Stimulated activated CD4-positive, alpha-beta T cell treated with anti-CD3 and anti-CD28 coated beads, Interleukin-4, amount 100 ng/mL, for 1 hour (primary cell): ENCODE measurements at places on chromosomes 7 and 10.

DNA sequence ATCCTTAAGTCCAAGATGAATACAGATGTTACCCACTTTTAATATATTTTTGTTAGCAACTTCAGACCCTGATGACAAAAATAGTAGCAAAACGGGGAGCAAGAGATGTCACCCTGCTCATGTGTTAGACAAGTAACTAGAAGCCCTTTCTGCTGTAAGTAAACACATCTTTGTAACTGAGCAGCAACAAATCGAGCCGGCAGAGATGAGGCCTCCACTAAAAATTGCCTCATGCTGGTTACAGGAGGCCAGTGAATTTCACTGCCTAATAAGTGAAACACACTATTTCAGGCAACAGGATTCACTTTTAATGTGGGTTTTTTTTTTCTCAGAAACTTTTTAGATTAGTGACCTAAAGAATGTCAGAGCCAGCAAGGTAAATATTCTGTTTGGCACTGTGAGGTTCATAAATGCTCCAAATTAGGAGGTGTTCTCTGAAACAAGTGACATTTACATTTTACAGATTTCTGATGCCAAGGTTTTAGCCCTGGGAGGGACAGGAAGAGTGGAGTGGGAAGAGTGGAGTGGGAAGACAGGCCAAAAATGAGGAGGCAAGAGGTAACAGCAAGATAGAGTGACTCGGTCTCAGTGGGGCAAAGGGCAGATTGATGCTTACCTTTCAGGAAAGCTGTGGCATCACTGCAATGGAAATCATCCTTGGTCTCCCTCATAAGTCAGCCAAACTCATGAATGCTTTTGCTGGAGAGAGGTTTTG lies 53.6 kb upstream of the LRRC17 start:
- no peak for DNase-seq

GRCh38 chr7:108561047-108561619 lies 8.4 kb downstream of the THAP5 start:
- DNase-seq = no peak

DNA sequence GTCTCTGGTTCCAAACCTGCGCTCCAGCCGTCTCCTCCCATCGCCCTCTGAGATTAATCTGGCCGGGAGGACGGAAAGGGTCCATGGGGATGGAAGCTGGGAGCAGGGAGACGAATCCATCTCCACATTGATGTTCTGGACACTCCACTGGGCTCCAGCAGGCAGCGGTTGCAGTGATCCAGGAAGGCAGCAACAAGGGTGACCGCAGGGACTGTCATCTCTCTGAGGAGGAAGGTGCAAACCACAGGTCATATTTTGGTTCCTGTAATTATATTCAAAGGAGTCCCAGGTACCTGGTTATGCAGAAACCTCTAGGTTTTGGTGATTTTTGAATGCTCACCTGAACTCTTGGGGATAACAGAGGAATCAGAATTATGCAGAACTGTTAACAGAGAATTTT lies 54.8 kb downstream of the EVX1 start:
- no peak for DNase-seq

DNA sequence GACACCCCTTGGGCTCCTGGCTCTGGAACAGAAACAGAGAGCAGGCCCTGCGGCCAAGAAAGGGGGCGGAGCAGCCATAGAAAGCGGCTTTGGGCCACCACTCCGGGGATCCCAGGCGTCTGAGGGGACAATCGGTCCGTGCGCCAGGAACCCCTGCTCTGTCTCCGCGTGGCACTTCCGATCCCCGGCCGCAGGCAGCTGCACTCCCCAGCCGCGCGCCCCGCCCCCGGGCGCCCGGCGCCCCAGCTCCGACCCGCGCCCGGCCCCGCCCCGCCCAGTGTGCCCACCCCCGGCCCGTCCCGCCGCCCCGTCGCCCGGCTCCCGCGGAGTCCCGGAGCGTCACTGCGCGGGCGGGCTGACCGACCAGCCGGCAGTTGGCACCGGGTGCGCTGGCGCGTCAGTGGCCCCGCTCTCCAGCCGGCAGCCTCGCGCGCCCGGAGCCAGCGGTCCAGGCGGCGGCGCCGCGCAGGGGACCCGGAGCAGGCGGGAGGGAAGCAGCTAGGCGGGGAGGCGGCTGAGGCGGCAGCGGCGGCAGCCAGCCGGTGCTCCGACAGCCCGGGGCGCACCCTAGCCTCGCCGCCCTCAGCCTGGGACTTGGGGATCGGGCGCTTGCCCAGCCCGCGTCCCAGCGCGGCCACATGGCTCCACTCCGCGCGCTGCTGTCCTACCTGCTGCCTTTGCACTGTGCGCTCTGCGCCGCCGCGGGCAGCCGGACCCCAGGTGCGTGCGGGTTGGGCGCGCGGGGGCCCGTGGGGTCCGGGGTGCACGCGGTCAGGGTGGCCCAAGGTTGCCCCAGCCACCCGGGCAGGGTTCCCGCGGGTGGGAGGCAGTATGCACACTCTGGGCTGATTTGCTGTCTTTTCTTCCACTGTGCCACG lies at the start of gene ADAMTS14:
Gene ADAMTS14, plus strand, starts transcription at position 342 of the 878 bp plus-strand sequence. Its CDS starts 297 bp downstream, at position 639.
- no peak for DNase-seq

- DNase-seq = no peak
These were observed 176.1 kb upstream of the KLF6 start for GRCh38 chr10:3961082-3961481.
